Activated effector memory CD4-positive, alpha-beta T cell treated with Interleukin-2 at 50 U/mL for 16 hours (primary cell): ENCODE measurements at places on chromosomes 12 and 14.

DNA sequence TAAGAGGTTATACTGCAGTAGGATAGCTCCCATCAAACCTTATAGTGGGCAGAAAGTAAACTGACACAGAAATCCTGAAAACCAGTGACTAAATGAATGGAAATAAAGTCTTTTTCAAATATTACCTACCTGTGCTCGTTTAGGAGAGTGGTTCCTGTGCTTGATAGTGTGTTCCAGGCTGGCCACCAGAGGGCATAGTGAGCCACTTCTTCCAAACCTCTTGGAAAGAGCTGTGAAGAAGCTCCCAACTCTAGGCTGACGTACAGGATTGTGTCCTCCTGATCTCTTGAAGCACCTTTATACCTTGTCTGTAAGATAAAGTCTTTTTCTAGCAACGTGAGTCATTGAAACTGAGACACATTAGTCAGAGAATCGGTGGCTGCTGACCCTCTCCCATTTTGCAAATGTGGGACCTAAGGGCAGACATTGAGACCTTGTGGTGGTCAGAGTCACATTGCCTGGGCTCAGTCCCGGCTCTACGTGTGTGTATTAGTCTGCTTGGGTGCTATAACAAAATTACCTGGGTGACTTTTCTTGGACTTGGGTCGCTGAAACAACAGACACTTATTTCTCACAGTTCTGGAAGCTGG is 17.6 kb downstream of the TDP1 start:
- DNase-seq = peak; percentile 8

DNA sequence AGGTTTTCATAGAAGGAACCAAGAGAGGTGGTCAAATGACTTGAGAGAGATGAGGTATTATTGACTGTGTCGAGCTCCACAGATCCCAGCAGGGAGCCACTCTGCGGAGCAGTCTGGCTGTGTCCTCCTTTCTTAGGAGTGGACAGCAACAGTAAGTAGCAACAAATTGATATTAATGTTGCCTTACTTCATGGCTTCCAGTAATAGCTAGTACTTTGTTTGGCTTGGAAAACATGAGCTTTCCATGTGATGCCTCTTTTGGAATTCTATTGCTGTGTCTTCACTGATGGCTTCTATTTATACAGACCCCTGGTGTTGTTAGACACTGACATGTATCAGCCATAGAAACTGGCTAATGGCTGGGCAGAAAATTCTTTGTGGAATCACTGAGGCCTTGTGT is 531.2 kb upstream of the CCDC196 start:
- DNase-seq = no peak

- no peak for DNase-seq
Observed at GRCh38 chr12:49282302-49282701, 12.6 kb upstream of the PRPH start.

- no peak for DNase-seq
Observed at GRCh38 chr12:111413442-111414086, 7.8 kb downstream of the SH2B3 start.

- DNase-seq = peak; percentile 15
Observed at GRCh38 chr12:12072064-12072760, 1.5 kb downstream of the BCL2L14 start.

DNA sequence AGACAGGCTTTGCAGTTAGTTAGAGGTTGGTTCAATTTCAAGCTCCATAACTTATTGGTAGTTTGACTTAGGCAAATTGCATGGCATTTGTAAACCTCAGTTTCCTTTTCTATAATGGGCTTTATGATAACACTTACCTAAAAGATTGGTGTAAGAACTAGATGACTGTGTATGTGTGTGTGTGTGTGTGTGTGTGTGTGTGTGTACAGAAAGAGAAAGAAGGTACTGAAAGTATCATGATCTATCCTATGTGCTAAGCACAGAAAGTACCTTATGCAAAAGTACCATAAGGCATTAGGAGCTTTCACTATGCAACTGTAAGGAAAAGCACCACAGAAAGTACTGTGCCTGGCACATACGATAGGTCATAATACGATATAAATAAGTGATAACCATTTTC is 304.3 kb upstream of the KITLG start:
- DNase-seq = no peak

GRCh38 chr12:49622501-49623141 is 740 bp upstream of the PRPF40B start:
- peak; percentile 35 for DNase-seq

GRCh38 chr12:32988982-32989381 is 92.4 kb upstream of the PKP2 start:
- no peak for DNase-seq

- no peak for DNase-seq
Observed at GRCh38 chr12:102408487-102409297, 71.7 kb downstream of the IGF1 start.
